ENCODE measurements at places on chromosomes 1 and 21.

DNA sequence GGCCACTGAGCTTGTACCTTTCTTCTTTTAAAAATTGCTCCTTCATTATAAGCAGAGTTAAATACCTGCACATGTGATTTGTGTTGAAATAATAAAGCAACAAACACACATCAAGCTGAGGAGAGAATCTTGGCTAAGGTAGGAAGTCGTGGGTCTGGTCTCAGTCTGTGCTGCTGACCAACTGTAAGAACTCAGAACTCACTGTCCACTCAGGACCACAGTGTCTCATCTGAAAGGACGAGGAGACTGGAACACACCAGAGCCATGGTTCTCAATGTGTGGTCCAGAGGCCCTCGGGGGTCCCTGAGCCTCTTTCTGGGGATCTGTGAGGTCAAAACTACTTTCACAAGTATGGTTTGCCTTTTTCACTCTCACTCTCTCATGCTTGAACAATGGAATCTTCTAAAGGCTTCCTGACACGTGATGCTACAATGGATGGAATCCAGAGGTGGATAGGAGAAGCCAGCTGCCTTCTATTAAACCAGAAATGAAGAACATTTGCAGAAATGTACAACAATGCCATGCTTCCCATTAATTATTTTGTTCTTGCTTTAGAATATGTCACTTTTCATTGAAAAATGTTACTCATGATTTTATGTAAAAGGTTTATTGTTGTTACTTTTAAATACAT is 17.3 kb upstream of the ETS2 start:
- DNase-seq: no peak

DNA sequence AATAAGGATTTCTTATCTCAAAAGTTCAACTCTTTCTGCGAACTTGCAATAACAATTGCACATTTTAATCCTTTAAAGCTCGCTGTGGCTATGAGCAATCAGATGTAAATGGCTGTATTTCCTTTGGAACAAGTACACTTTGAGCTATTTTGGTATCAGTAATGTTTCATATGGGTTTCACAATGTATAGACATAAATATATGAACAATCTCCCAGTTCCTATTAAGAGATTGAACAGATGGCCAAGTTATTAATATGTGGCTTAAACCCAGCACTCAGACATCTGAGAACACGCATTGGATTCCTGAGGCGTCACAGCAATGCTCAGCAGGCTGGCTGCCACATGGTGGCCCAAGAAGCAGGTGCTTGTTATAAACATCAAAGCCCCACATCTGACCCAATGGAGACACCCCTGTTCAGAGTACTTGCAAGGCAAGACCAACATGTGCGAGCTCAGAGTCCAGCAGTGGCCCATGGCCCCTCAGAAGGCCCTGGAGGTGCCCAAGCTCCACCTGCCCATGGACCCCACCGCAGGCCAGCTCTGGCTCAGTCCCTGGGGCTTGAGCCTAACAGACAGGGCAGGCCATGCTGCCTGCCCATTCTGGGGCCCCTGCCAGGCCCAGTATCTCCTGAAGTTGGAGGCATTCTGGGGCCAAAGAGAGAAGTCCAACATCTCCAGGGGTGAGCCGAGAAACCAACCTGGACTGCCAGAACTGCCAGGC is 23.7 kb downstream of the PSMG1 start:
- no peak for DNase-seq

DNA sequence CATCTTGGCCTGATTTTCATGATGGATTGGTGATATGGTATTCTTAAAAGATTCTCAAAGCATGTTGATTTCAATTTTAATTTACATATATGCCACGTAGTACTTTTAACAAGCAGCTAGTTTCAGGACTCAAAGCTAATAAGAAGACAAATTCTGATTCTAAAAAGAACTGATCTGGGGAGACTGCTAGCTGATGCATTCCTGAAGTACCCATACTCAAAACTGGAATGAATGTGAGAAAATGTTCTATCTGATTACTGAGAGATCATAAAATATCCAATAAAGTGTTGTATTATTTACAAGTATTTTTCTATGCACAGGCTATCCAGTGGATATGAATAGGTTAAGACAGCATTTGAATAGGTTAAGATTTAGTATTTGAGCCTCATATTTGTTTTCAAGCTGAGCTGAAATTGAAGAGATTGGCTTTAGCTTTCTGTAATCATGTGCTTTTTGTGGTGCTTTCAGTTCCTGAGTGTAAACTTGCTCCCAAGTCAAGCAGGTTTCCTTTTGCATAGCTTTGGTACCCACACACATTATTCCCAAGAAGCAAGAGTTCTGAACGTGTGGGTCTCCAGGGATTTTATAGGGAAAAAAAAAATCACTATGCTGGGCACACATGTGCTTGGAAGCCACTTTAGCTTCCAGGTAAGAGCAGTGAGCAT is 114.1 kb downstream of the VPS13D start:
- no peak for DNase-seq

DNA sequence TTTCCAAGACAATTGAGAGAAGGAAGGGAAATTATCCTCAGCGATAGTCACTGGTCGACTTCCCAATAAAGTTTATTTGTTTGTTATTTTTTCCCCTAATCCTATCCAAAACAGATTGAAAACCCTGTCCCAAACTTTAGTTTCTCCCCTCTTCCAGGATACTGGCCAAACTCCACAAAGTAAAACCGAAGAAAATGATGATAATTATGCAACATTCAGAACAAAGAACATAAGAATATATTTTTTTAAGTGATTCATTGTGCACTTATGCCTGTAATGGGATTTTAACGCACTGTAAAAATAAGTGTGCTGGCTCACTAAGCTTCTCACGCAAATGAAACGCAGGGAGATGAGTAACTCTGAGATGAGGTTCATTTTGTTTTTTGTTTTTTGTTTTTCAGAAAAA is 6.0 kb downstream of the GLIS1 start:
- DNase-seq: no peak

- DNase-seq: no peak
Measured at GRCh38 chr1:101260556-101261350, 23.9 kb downstream of the S1PR1 start.

GRCh38 chr1:107972391-107973180 is 7.6 kb upstream of the VAV3 start:
- no peak for DNase-seq

DNA sequence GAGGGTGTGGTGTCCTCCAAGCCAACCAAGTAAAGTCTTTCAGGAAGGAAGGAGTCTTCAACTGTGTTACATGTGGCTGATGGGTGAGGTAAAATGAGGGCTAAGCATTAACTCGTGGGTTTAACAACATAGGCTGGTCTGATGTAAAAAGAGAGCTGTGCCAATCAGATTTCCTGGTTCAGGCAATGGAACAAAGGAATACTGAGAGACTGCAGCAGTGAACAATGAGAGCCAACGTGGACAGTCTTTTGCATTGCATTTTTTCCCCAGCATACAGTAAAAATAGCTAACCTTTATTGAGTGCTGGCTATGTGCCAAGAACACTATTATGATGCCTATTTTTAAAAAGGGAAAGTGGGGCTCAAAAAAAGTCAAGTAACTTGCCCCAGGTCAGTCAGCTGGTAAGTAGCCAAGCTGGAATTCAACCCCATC is 31.1 kb downstream of the DLGAP3 start:
- no peak for DNase-seq

DNA sequence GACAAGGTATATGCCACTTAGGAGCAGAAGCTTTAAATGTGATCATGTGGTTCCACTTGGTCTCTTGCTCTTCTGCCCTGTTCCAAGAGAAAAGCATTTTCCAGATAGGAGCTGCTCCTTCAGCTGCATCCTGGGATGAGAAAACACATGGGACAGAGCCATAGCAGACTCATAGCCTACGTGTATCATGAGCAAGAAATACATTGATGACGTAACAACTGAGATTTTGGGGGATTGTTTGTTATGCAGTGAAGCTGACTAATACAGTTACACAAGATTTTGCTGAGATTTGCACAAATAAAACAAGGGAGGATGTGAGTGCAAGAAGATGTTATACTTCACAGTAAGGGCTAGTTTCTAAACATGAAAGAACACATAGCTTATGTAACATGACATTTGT is 36.0 kb upstream of the IRF2BP2 start:
- DNase-seq: no peak

- DNase-seq: no peak
Measured at GRCh38 chr1:212743901-212744475, 44.3 kb upstream of the BATF3 start.

GRCh38 chr1:46520063-46520911 is 30.7 kb downstream of the DMBX1 start:
- no peak for DNase-seq

DNA sequence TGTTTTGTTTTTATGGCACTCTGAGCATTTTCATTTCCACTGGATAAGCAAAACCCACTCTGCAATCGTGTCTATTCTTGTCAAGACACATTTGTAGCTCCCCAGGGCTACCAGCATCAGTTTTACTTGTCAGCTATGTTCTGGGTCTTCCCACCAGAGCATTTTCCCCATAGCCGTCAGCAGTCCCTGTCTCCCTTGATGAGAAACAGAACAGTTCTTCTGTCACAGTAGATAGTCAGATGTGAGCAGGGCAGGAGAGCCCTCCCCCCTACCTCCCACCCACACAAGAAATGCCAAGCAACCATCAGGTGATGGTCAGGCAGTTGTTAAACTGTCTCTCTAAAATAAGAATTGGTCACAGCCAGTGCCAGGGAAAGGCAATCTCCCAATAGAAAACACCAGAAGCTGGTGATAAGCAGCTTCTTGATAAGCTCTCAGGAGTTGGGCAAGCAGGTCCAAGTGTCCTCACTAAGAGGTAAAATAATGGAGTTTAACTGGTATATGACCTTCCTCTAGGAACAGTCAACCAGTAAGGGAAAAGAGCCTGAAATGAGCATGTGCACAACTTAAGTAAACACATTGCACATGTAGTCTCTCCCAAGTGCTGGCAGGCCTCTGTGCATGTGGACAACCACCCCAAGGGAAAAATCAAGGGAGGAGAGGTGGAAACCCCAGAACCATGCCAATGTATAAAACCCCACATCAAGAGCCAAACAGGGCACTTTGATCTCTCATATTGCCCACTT is 208.2 kb downstream of the S1PR1 start:
- DNase-seq: no peak

GRCh38 chr1:234270093-234270492 is 103.2 kb upstream of the COA6 start:
- no peak for DNase-seq

- no peak for DNase-seq
Measured at GRCh38 chr1:222844411-222844779, 29.6 kb downstream of the DISP1 start.

DNA sequence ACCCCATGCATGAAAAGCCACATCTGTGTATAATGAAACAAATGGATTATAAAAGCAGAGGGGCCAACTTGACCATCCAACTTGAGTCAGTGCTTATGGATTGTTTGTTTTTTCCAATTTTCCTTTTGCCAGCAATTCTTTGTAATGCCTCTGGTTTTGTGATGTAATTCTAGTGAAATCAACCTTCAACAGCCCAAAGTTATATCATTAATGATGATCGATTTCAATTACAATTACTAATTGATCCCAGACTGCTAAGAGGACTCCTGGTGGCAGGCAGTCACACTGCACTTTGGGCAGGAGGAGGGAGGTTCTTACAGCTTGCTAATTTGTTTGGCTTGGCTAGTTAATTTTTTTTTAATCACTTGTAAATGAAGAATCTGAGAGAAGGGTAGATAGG is 552.3 kb downstream of the NUF2 start:
- DNase-seq: no peak

- DNase-seq: no peak
Measured at GRCh38 chr1:182971219-182971618, 18.3 kb upstream of the SHCBP1L start.

GRCh38 chr1:4306559-4307467 is 347.6 kb upstream of the AJAP1 start:
- no peak for DNase-seq

DNA sequence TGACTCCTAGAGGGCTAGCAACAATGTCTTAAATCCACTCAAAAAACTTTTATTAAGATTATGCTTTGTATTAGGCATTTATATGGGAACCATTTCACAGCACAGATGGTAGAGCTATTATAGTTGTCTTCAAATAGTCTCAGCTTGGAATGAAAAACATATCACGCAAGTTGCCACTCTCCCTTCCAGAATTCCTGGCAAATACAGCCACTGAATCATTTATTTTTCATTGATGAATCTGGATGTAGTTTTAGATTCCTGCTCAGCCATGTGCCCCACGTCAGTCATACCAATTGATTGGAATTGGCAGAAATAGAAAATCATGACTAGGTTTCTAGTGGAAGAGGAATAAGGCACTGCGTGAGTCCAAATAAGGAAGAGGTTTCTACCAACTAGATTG is 165.2 kb downstream of the PLA2G4A start:
- no peak for DNase-seq

GRCh38 chr1:234504969-234505768 is 26.2 kb upstream of the TARBP1 start:
- no peak for DNase-seq

- no peak for DNase-seq
Measured at GRCh38 chr21:45989355-45990048, 7.9 kb downstream of the COL6A1 start.

- no peak for DNase-seq
Measured at GRCh38 chr1:70978623-70979022, 69.0 kb downstream of the PTGER3 start.

DNA sequence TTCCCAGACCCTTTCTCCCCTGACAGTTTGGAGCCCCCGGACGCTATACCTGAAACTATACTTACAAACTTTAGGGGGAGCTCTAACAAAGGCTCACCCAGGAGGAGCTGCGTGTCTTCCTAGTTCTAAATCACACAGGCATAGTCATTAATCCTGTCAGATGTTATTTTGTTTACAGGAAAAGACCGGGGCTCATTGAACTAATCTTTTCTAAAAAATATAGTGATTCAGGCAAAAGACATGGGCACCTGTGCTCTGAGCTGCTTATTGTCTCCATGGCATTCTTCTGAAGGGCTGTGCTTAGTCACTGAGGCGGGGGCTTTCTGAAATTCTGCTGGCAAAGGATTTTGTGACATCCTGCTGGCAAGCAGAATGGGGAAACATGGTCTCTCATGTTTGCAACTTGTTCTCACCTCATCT is 1577.0 kb downstream of the NCAM2 start:
- no peak for DNase-seq

- DNase-seq: no peak
Measured at GRCh38 chr1:183209533-183210158, 23.6 kb downstream of the LAMC2 start.

GRCh38 chr1:15509586-15509985 is 14.4 kb downstream of the CASP9 start:
- no peak for DNase-seq

- no peak for DNase-seq
Measured at GRCh38 chr1:77544845-77545244, 137.6 kb downstream of the ZZZ3 start.

GRCh38 chr1:84143796-84144565 is at the start of gene PRKACB:
PRKACB (plus strand) TSS chr1:84144271; CDS start chr1:84144362, 91 bp downstream.
- DNase-seq: no peak

Measured in esophagus squamous epithelium (tissue), 5 donors.